ENCODE measurements at places on chromosomes 5 and 9. TPM values are rescaled to one million over a fixed set of nuclear protein-coding genes. Genes with fewer than 3 reads are reported as not detected.

The PRUNE2 gene
- 12.7 TPM for total RNA-seq

The CD14 gene
- total RNA-seq: 1.3 TPM

The FAXDC2 gene
- 20.8 TPM for total RNA-seq

The CCDC192 gene
- not detected for total RNA-seq

The TMEM174 gene
- total RNA-seq: not detected

The SMIM33 gene
- not detected for total RNA-seq

The OCLN gene
- total RNA-seq: 0.64 TPM

The PBX3 gene
- 16.4 TPM for total RNA-seq

The GABRA1 gene
- not detected for total RNA-seq

The IFNB1 gene
- total RNA-seq: not detected

The TMEM215 gene
- not detected for total RNA-seq

The ZFP2 gene
- 2.8 TPM for total RNA-seq

The NAIF1 gene
- 8.1 TPM for total RNA-seq

The EEIG1 gene
- 13.5 TPM for total RNA-seq

The FOXD4L3 gene
- total RNA-seq: 0.34 TPM

The PCDHB11 gene
- total RNA-seq: 0.34 TPM

The RBM22 gene
- 32.4 TPM for total RNA-seq

The AGXT2 gene
- total RNA-seq: not detected

The CDO1 gene
- total RNA-seq: 7.2 TPM

The ADAMTS2 gene
- 112 TPM for total RNA-seq

The KLHL3 gene
- 2.6 TPM for total RNA-seq

The CATSPER3 gene
- not detected for total RNA-seq

The CAMK4 gene
- 0.44 TPM for total RNA-seq

The INSL4 gene
- not detected for total RNA-seq

The HACD4 gene
- 1.3 TPM for total RNA-seq

The ADGRD2 gene
- not detected for total RNA-seq

The SPATA31D4 gene
- not detected for total RNA-seq

The MARVELD2 gene
- total RNA-seq: not detected

The NIM1K gene
- 0.68 TPM for total RNA-seq

The TRMT10B gene
- 5.3 TPM for total RNA-seq

The ST6GALNAC6 gene
- 95.3 TPM for total RNA-seq

The MED27 gene
- 12.7 TPM for total RNA-seq

The LCN2 gene
- not detected for total RNA-seq
